ENCODE measurements at places on chromosomes 7 and 10.

DNA sequence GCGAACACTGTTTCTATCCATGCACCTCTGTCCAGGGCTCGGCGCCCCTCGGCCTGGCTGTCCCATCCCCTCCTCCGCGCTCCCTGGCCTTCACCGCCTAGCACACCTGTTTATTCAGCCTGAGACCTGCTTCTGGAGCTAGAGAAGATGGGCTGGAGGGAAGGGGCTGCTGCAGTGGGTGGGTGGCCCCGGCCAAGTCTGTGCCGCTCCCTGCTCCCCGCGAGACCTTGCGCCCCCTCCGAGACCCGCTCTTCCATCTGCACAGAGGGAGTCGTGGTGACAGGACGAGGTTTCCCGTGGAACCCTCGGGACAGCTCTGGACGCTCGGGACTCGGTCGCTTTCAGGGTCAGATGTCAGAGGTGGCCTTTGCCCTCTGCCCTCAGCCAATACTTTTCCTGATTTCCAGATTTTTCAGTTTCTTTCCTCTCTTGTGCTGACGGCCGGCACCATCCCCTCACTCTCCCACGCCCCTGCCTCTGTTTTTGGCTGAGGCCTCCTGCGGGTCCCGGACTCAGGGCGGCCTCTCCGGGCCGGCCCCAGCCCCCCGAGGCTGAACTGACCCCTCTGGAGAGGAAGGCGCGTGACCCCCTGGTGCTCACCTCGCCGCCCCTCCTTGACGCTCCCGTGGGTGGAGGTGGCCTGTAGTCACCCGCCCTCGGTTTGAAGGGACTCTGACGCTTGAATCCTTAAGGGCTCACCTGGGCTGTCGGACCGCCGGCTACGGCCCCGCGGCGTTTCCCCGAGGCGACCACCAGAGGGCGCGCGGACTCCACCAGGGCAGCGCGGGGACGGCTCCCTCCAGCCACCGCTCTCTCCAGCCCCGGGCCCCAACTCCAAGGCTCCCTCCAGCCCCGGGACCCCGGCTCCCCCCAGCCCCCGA lies 15.6 kb downstream of the SHH start:
- DNase-seq, result peak; percentile 88

- DNase-seq, result no peak
These were observed 58.5 kb downstream of the MACC1 start for GRCh38 chr7:20158684-20159083.

DNA sequence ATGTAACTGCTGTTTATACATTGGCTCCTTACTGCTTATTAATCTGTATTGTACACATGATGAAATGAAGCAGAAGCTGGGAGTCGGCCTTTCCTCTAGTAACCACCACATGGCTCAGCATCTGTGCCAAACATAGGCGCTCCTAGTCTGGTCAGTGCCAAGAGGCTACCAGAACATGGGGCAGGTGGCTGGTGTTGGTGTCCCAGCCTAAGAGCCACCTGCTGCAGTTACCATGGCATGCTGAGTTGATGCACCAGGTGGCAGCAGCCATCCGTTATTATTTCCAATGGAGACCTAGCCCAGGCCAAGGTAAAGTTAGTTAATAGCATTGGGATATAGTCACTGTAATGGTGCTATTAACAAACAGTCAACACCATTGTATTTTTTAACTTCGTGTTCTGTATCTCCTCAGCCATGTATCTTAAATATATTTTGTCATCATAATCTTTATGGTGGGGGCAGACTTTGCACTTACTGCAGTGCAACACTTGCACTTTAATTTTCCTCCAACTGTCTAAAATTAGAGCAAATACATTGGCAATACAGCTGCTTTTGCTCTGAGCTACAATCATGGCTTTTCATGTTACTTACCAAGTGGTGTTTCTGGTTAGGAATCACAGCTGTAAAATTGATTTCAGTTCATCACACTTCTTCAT lies 33.1 kb downstream of the HBP1 start:
- DNase-seq, result peak; percentile 22

DNA sequence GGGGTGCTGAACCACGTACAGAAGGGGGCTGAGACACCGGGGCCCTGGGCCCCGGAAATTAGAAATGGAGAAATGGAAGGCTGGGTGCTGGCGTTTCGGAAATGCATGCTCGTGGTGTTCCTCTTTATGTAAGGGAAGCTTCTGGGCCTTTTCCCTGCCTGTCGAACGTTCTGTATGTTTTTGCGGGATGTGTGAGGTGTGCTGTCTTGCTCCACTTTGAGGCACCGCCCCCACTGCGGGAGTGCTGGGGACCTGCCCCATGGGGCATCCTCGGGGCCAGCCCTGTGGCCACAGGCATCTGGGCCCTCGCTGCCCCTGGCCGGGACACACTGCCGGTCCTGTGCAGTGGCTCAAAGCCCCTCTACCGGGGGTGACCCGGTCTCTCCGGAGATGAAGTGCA lies 1.7 kb upstream of the VENTX start:
- DNase-seq, result no peak

DNA sequence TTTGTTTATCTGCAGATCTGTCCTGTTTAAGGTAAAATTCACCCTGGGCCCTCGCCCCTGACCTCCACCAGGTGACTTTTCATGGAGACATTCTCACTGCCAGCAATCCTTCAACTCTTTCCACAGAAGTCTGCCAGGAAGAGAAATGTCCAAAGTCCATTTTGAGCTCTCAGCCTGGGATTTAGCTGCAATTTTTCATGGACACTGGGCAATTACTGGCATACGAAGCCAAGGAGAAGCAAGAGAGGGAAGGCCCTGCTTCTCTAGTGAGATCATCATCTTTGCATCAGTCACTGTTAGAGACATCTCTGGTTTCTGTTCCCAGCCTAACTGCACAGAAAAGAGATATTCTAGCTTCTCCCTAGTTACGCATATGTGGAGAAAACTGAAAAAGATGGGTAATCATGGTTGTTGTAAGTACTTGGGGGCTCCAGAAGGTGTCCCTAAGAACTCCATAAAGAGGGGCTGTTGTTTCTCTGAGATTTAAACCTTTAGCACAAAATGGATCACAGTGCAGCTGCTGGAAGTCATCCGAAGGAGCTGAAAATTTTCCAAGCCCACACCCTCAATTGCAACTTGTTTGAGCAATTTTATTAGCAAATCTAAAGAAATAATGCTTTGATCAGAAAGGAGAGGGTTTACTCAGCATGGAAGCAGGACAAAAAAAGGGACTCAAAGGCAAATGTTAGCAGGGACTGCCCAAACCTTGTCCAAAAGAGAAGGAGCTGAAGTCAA lies 168.9 kb downstream of the SNX10 start:
- DNase-seq, result no peak

GRCh38 chr7:135664046-135664589 lies 1.8 kb downstream of the STMP1 start:
- DNase-seq, result no peak

DNA sequence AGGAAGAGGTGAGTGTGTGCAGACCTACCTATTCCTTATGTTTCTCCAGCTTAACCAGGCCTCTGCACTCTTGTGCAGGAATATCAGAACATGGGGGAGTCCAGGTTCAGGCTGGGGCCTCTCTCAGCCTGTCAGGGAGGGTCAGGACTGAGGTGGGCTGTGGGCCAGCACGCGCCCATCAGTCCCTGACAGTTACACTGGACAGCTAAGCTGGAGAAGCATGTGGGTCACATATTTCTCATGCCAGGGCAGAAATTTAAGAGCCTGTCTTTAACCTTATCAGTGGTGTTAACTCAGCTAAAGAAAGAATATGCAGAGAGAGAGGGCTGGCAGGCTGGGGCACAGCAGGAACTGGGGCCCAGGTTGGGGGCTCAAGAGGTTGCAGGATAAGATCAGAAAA lies 8.7 kb upstream of the POLD2 start:
- DNase-seq, result no peak

DNA sequence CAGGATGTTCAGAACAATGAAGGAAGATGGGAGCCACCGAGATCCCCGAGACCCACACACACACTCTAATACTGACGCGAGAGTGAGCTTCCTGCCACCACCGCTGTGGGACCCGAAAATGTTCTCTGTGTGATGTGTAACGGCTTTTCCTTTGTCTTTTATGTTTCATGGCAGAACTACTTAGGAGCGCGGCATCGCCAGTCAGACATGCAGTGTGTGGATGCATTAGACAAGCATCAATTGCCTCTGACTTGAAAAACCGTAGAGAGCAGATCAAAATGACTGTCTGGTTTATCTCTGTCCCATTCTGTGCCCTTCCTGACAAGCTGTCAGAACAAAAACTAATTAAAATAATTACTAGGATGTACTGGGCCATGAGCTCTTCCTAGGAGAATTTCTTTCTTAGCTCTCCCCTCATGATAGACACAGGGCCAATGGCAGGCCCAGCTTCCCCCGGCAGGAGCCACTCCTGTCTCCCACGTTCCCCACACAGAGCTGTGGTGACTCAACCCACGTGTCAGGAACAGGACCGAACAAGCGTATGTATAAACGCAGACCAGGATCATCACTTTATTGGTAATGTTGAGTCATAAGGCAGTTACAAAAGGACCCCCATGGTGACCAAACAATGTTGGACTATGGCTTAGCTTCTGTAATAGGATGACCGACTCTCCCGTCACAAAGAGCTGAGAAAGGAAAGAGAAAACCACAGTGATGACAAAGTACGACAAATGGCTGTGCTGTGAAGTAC lies 705.0 kb downstream of the PARD3 start:
- DNase-seq, result peak; percentile 79

DNA sequence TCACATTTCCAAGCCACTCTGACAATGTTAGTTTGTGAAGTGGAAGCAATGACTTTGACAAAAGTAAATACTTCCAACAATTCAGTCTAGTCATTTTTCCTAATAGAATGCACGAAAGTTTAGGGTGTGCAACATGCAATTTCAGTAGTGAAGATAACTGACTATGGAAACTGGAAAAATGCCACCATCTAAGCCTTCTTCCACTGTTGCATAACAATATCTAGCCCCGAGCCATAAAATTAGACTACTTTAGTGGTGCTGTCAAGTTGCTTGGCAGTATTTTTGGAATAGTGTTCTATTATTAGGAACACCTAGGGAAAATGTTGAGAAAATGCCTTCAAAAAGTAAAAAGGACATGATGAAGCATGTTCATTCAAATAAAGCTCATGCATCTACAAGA lies 17.9 kb downstream of the SEMA3A start:
- DNase-seq, result no peak

DNA sequence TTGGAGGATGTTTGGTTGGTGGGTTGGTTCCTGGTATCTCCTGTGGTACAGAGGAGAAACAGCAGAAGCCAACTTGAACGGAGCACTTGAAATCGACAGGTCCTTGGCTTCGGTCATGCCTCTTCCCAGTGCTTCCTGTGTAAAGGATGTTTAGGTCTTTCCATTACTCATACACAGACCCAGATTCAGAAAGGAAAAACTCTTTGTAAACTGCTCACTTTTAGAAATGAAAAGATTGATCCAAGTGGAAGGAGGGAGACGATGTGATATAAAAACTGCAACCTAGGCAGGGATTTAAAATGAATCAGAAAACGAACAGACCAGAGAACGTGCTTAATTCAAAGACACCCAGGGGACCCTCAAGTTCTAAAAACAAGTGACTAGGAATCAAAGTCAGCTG lies 338.4 kb downstream of the GALNT17 start:
- no peak for DNase-seq

- no peak for DNase-seq
These were observed 124.2 kb upstream of the ZNF746 start for GRCh38 chr7:149621776-149622175.

All from H54 (cell line).